ENCODE measurements at places on chromosomes 7 and 10.

- peak; percentile 86 for DNase-seq
Observed at GRCh38 chr7:24755541-24756407, 1.5 kb downstream of the GSDME start.

DNA sequence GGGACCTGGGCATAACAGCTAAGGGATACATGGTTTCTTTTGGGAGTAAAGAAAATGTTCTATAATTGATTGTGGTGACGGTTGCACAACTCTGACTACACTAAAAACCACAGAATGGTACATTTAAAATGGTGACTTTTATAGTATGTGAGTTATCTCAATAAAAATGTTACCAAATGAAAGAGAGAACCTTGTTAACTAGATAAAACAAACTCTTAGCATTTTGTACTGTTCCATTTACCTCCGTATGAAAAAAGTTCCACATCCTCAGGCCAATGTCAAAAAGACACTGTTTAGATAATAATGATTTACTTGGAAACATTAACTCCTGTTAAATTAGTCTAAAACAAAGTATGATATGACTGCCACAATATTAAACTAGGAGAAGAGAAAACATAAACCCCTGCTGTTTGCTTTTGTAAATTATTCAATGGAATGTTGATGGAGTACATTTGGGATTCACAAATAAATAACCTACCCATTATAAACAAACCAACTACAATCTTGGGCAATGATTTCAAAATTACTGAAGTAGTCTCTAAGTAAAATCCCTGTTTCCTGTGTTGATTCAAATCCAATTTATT, 60.7 kb downstream of the SMURF1 start:
- DNase-seq: no peak

DNA sequence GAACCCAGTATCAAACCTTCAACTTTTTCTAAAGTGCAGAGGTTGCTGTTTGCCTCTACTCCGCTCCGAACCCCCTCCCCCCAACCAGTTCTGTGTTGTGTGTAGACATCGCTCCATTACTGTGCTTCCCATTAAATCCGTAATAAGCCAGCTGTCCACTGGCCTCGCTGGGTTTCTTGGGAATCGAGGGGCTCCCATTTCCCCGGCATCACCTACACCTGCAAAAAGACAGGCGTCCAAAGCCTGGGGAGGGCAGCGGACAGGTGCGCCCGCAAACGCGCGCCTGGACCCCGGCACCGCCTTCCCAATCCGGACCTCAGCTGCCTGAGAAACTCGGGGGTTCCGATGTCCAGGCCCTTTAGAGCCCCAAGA, 631 bp downstream of the RTKN2 start:
- DNase-seq: no peak

DNA sequence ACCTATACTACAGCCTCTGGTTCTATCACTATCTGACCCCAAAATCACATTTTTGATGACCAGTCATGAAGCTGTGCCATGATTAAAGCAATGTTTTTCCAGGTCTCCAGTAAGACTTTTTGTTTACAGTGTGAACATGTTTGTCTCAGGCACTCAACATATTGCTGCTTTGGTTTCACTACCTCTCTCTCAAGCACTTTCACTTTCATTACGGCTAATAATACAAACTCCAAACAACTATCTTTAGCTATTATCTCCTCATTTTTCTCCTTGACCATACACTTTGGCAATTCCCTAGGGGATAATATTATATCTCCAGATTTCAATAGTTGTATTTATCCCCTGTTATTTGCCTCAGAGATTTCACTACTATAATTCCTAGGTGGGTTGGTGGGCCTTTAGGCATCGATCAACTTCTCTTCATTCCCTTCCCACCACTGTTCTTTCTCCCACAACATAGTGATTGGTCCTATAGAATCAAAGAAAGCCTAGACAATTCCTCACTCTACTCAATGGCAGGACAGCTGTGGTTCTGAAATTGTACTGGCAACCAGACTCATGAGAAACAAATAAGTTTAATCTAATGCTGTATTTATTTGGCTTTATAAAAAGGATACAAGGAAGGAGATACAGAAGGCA, 261.4 kb upstream of the ZWINT start:
- peak; percentile 26 for DNase-seq

DNA sequence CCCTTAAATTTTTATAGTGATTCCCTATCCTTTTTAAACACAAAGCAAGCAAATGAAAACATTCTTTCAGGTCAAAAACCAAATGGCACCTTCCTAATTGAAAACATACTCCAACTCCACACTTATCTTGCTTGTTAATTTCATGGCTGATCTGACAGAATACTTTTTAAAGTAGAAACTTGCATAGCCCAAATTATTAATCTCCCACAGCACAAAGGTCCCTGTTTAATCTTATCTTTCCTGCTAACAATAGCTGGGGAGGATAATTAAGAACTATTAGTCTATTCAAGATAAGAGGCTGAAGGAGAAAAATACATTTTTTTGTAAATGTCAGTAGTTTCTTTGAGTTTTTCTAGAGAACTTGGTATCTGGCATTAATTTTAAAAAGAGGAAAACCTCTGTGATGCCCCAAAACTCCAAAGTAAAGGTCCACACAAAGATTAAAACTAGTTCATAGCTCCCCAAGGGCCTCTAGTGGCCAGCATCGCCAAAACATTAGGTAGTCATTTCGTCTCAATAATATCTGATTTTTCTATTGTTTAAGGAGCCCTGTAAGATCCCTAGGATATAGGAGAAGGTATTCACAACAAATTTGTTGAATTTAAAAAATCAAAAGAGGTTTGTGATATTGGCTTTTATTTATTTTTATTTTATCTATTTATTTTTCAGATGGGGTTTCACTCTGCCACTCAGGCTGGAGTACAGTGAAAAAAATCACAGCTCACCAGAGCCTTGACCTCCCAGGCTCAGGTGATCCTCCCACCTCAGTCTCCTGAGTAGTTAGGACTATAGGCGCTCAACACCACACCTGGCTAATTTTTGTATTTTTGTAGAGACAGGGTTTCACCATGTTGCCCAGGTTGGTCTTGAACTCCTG, 14.7 kb downstream of the CDNF start:
- DNase-seq: peak; percentile 60

- DNase-seq: no peak
Observed at GRCh38 chr10:67140641-67141040, 214.8 kb downstream of the LRRTM3 start.

GRCh38 chr7:36736090-36736898, 12.0 kb upstream of the AOAH start:
- no peak for DNase-seq

- DNase-seq: peak; percentile 63
Observed at GRCh38 chr10:110353244-110354119, 48.8 kb upstream of the SMNDC1 start.

GRCh38 chr7:158111049-158111751, 476.4 kb downstream of the PTPRN2 start:
- no peak for DNase-seq

- DNase-seq: no peak
Observed at GRCh38 chr7:1698201-1698600, 28.1 kb downstream of the ELFN1 start.

DNA sequence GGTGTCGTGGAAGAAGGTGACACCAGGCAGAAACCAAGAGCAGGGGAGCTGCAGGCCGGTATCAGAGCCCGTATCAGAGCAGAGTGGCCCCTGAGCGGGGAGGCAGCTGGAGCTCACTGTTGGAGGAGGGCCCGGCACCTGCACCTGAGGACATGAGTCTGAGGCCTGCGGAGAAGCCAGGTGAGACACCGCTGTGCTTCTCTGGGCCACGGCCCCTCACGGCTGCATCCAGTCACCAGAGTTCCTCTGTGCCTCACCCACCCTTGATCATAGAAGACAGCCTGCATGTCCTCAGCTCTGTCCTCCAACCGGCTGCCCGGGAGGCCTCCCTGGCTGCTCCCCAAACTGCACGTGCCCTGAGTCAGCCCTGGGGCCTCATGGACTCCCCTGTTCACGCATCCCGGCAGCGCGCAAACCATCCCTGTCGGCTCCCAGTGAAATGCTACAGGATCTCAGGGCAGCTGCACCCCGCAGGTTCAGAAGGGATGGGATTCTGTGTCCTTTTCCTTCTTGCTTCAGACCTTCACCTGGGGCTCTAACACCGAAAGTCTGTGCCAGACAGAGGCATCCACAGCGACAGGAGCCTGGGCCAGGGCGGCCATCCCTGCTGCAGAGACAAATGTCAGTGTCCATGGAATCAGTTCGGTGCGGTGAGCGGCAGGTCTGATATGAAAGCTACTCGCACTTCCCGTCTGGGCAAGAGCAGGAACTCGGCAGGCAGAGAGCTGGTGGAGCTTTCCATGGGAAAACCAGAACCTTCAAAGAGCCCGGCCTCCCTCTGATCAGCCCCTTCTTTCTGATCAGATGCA, 111.9 kb upstream of the FAM20C start:
- no peak for DNase-seq

DNA sequence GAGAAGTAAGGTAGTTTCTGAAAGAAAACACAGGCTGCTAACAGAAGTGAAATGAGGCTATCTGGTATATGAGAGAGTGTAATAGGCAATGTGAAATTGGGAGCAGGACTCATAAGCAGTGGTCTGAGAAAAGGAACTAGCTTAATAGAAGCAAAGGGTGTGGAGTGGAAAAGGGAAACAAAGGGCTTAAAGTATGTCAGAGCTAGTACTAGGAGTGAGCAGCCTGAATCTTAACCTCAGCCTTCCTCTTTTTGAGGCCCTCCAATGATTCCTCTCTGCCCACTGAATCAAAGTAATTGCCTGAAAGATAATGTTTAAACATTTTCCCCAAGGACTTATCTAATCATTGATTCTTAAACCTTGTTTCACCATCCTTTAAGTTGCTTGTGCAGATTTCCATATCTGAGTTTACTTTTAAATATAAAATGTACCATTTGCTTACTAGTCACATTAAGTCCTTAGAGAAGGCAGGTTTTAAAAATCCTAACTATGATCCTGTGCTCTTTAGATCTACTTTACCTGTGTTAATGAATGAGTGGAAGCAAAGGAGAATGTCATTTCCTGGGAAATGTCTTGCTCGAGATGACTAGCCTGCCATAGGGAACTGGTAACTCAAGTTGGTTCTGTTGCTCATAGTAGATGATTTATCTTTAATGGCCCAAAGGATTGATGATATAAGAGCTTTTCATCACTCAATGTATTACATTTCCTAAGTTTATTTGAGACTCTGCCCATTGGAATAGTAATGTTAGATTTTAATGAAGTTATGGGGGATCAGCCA, 155.0 kb downstream of the SKAP2 start:
- DNase-seq: no peak

GRCh38 chr10:119030421-119031250, 1.1 kb downstream of the NANOS1 start:
- DNase-seq: peak; percentile 60

DNA sequence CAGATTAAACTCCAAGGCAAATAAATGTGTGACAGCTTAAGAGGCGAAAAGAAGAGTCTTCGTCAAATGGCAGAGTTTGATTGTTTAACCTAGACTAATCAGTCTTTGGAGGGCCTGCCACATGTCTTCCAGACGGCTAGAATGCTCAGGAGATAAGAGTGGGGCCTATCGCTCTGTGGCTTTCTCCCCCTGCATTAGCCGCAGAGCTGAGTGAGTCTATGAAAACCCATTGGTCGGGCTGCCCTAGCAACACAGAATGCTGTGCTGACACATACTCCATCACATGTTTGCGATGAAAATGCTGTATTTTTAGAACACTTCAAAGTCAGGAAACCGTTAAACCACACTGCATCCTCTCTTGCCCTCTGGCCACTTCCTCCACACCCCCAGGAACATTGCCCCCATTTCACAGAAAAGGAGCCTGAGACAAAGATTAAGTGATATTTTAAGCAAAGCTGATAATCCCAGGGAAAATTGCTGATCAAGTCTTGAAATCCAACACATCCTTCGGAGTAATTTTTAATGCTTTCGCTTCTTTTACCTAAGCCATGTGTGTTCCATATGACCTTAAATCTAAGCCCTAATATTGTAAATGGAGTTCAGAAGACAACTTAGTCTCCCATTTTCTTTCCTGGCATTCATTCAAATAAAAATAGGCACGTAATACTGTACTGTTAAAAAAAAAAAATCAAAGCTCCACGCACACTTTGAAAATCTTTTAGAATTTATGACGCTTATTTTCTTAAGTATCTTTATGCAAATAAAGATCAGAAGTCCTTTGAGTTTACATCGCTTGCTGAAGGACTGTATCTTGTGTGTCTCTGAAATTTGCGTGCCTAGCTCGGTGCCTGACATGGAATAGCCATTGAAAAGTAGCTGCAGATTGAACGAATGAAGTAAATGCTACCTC, 161.2 kb downstream of the CELF2 start:
- no peak for DNase-seq

DNA sequence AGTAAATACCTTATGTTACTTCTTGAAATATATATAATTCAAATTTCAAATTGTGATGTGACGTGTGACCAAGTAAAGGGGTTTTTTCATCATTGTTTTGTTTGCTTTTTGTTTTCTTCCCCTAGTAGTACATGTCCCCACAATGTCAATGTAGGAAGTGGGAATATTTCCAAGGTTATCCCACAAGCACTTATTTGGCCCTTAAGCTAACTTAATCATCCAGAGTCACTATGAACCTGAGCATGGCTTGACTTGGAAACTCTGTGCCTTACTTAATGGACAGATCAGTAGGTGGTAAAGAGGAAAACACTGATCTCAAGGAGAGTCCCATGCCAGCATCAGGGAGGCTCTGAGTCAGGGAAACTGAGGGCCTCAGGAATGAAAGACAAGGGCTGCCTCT, 569.3 kb upstream of the IGFBP3 start:
- DNase-seq: no peak

DNA sequence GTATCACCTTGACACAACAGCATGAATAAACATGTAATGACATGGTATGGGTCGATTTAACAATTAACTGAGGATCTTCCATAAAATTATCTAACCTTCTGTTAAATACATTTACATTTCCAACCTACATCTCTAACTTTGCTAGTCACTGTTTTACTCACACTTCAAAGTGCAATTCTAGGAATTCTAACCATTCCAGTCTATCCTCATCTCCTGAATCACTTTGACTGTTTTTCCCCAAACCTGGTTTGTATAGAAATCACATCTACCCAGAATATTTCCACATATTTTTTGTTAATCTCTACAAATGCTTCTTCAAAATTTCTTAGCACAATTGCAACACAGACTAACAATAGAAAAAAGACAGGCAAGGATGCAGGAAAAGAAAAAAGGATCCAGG, 6.2 kb downstream of the ABI1 start:
- no peak for DNase-seq

DNA sequence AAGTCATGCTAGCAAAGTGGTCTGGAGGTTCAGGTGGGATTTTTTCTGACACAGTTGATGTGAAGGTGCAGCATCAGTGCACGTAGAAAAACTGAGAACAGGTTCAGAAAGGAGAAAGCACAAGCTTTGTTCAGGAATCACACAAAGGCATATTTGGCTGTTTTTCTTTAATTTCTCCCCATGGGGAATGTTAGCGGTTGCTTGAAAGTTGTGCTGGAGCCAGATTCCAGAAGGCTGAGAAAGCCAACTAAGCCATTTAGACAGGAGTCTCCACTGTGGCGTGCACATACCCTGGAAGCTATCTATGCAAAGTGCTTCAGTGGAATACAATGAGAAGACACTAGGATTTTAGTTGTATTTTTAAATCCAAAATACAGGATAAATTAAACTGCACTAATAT, 201.4 kb downstream of the PCLO start:
- no peak for DNase-seq

- peak; percentile 13 for DNase-seq
Observed at GRCh38 chr7:48140001-48140681, 31.1 kb upstream of the ABCA13 start.

- no peak for DNase-seq
Observed at GRCh38 chr7:98178321-98178720, 32.9 kb upstream of the BHLHA15 start.

All from MCF 10A (cell line).